Adrenal gland (tissue), 19 donors: ENCODE measurements at places on chromosomes 7 and 10.
A peak's percentile ranks its signal among the peaks of the same experiment; 100 is the strongest.

- no peak for DNase-seq
These were observed 1.9 kb downstream of the UBN2 start for GRCh38 chr7:139232904-139233303.

- DNase-seq = no peak
These were observed 146.1 kb downstream of the VPS50 start for GRCh38 chr7:93378131-93378760.

GRCh38 chr7:85716353-85716752, 529.5 kb upstream of the SEMA3D start:
- DNase-seq = no peak

GRCh38 chr7:18302097-18302496, 193.5 kb upstream of the HDAC9 start:
- DNase-seq = no peak

DNA sequence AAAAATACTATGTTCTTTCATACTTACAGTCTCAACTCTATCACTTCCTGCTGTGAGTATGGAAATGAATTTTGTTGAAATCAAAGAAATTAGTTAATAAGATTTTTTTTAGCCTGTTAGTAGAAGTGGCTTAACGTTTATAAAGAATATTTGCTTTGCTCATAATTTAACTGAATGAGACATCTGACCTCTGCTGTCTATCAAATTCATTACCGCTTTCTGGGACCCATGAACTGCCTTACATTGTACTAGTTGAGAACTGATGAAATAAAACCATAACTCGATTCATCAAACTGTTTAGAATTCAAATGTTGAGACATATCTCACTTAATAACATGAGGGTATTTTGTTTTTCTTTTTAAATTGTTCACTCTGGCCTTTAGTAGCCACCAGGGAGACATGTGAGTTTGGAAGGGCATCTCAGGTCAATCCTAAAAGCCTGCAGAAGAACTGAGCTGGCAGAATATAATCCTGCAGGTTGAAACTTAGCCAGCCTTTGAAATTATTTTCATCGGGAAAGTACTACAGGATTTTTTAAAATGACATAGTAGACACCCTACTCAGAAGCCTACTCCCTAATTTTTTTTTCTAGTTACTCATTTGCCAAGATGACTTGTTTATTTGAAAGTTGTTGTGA, 78.7 kb downstream of the KIAA1217 start:
- DNase-seq = no peak

DNA sequence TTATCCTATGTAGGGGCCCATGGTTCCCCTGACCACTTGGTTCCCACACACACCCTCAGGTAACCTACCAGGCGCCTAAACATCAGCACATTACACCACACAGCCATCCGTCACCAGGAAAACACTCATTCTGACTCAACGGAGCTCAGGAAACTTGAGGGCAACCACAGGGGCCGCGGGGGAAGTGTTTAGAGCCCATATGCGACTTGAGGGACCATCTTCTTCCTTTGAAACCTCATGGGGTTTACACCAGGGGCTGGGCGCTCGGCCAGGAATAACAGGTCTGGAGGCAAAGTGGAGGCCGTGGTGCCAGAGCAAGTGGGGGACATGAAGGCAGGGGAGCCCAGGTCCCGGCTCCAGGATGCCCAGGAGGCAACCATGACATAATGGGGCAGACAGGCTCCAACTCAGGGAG, 1.5 kb downstream of the STX1A start:
- DNase-seq = peak; percentile 28

GRCh38 chr7:120645966-120646365, 212.0 kb downstream of the TSPAN12 start:
- no peak for DNase-seq

- DNase-seq = no peak
These were observed 78.5 kb downstream of the APBB1IP start for GRCh38 chr10:26516540-26517101.

DNA sequence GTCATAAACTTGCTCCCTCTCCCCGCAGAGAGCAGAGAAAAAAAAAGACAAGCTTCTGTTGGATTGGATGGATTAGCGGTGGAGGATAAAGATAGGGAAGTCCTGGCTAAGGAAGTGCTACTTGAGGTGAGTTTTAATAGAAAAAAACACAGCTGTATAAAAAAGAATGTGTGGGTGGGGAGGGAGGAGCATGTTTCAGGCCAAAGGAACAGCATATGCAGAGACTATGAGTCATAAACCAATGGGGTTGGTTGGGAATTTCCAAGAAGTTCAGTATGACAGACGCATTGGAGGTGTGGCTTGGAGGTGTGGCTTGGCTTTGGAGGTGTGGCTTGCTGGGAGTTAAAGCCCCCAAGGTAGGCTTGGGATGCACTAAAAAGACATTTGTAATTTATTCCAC, 103.0 kb upstream of the LSM8 start:
- no peak for DNase-seq

DNA sequence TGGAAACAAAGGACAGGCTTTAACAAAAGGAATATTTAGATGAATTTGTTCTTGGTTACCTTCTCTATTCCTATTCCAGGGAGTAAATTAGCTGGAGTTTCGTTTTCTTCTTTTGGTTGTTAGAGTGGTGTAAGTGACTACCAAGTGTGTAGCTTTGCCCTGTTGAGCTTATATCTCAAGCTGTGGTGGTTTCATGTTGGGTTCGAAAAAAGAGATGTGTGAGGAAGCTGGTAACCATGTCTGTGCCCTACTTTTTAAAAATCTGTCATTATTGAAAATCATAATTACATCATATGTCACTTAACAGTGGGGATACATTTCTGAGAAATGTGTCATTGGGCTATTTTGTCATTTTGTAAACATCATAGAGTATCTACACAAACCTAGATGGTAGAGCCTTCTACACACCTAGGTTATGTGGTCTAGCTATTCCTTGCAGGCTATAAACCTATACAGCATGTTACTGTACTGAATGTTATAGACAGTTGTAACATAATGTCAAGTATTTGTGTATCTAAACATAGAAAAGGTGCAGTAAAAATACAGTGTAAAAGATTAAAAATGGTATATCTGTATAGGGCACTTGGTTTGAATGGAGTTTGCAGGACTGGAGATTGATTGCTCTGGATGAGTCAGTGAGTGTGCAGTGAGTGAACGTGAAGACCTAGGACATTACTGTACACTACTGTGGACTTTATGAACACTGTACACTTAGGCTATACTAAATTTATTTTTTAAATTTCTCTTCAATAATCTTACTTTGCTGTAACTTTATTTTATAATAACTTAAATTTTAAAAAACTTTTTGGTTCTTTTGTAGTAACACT, 90.4 kb downstream of the SEPTIN7 start:
- no peak for DNase-seq

GRCh38 chr7:80661729-80662128, 23.3 kb downstream of the CD36 start:
- no peak for DNase-seq

- peak; percentile 39 for DNase-seq
These were observed 11.0 kb downstream of the CALHM2 start for GRCh38 chr10:103441206-103441605.
